Osteoblast (primary cell): ENCODE measurements at places on chromosomes 7 and 10. TPM values are rescaled to one million over a fixed set of nuclear protein-coding genes. Genes with fewer than 3 reads are reported as not detected.

DNA sequence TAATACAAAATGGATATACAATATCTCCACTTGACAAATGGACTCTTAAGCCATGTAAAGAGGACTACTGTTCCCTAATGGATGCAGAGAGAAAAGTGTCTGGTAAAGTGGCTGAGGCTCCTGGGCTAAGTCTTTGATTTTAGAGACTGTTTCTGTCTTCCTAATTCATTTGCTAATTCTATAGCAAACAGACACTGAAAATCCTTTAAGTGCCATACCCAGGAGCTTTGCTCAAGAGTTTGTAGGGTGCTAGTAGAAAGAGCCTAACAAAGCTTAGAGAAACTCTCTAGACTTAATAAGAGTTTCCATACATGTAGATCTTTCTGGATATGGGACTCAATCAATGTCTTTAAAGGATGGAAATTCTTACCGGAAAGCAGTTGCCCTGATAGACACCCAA is 16.7 kb downstream of the CEP55 start:
- DNase-seq, result no peak

Gene GTF2IRD1
- 15.9 and 18.6 TPM in 2 replicates for total RNA-seq

GRCh38 chr7:95589031-95589430 is 7.3 kb downstream of the PDK4 start:
- no peak for DNase-seq

DNA sequence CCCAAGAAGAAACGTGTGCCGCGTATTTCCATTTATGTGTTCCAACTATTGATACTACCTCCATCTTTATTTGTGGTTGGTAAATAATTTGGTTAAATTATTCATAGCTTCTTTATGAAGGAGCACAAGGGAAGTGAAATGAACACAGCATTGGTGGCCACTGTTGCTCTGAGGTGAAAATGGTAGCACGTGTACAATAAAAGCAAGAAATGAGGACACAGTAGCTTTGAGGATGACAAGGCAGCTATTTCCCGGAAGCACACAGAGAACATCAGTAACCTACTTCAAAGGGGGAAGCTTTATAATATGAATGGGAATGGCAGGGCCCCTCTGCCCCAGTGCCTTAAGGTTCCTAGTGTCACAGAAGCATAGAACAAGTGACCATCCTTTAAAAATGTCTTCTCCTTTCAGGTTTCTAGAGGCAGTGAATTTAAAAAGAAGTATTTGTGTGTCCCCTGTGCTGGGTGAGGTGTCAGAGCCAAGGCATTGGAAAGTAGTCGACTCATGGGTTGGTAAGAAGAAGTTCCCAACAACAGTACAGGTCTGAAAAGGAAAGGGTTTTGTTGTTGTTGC is 78.8 kb downstream of the SGMS1 start:
- DNase-seq, result no peak

DNA sequence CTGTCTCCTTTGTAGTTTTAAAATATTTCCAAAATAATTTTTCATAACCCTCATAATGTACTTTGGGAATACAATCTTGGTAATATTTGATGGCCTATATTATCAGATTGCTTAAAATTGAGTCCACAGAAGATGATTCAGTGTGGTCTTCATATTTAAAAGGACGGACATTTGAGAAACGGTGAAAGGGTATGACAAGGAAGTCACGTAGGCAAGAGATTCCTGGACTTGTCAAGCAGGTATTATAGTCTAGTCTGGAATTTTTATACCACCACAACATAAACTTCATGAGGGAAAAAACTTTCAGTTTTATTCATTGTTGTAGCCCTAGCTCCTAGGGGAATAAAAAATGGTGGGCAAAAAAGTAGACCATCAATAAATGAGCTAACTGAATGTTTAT is 82.3 kb downstream of the KMT2E start:
- no peak for DNase-seq

- DNase-seq, result no peak
Measured at GRCh38 chr10:31771331-31771831, 157.2 kb downstream of the ARHGAP12 start.
